AG08395 (cell line): ENCODE measurements at places on chromosomes 5 and 9.

- DNase-seq: no peak
Observed at GRCh38 chr9:35675204-35675603, 1.5 kb downstream of the CA9 start.

DNA sequence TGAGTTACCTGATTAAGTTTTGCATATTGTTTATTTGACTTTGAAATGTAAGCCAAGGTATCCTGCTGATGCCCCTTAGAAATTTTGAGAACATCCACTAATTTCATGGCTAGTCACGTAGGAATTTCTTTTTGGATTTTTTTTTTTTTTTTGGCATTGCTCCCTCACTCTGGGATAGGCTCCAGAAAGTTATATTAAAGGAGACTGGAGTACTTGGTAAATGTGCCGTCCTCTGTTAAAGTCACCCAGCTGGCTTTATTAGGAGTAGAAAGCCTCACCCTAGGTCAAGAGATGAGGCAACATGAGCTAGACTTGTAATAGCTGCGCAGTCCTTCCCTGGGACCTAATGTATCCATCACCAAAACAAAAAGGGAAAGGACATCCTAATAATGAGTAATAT is 3.1 kb downstream of the KCTD16 start:
- no peak for DNase-seq

GRCh38 chr5:2861605-2862004 is 110.1 kb upstream of the IRX2 start:
- DNase-seq: no peak

GRCh38 chr9:25990376-25990775 is 312.1 kb upstream of the TUSC1 start:
- DNase-seq: no peak

GRCh38 chr9:89418882-89419640 is 78.9 kb downstream of the SEMA4D start:
- DNase-seq: no peak

DNA sequence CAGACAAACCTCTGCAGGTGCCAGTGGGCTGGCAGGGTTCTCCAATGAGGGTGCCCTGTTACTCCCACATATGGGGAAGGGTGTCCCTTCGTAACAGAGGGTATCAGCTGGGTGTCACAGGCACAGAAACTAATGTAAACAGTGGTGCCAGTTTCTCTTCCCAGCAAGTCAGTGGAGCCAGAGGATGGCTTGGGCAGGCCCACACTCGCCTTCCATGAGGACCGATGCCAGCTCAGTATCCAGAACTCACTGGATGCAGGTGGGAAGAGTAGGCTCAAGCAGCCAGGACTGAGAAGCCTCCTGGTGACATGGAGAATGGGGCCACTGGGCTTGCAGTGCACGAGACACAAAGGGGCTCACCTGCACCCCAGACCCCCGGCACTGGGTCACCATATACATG is 30.4 kb downstream of the FSTL4 start:
- no peak for DNase-seq

- DNase-seq: no peak
Observed at GRCh38 chr5:76960004-76960625, 7.3 kb downstream of the CRHBP start.

GRCh38 chr9:107759823-107760166 is 270.2 kb upstream of the KLF4 start:
- DNase-seq: no peak

DNA sequence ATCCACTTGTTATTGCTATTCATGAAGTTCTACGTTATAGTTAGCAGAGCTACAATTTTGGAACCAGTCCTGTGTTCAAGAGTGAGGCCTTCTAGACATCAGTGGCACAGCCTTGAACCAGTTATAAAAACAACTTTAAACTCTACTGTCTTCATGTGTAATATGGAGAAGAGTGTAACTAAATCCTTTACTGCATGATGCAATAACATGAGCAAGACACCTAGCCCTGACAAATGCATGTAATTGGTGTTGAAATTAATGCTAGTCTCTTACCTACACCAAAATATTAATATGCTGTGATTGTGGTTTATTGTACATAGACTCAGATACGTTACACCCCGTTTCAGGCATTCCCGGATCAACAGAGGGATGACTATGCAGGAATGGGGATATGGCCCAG is 654.6 kb downstream of the IRX1 start:
- no peak for DNase-seq
